ENCODE measurements at places on chromosomes 7 and 10. TPM values are rescaled to one million over a fixed set of nuclear protein-coding genes. Genes with fewer than 3 reads are reported as not detected.

GRCh38 chr7:148395352-148395811, 195.2 kb upstream of the C7orf33 start:
- DNase-seq = no peak

GRCh38 chr7:95905167-95905566, 132.8 kb downstream of the DYNC1I1 start:
- DNase-seq = no peak

- no peak for DNase-seq
These were observed 201.9 kb downstream of the MALRD1 start for GRCh38 chr10:19250546-19250945.

The NMT2 gene
- 19.1 TPM for total RNA-seq

- DNase-seq = no peak
These were observed 11.9 kb downstream of the TMEM120A start for GRCh38 chr7:75982306-75983064.

The PPP3CB gene
- total RNA-seq = 29.3 TPM

DNA sequence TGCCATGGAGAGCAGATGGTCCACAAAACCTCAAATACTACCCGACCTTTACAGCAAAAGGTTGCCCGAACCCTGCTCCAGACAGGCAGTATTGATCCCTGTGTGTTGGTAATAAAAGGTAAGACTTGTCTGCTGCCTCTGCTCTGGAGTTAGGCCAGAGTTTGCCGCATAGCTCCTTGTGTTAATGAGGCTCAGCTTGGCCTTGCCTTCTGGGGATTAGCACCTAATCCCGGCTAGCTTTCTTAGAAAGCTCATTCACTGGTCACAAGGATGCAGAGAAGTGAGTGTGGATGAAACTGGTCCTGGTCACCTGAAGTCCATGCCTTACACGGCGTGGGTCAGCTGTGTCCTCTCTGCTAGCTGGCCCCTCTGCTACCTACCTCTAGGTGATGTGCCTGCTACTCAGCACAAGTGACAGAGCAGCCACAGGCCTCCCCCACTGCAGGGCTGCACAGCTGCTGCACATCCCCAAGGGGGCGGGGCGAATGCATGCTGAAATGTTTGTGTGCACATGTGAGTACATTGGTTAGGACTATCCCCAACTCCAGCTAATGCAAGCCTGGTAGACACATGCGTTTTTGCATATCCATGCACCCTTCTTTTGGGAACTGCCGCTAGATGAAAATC, 31.7 kb upstream of the SYPL1 start:
- no peak for DNase-seq

The FFAR4 gene
- 36.9 TPM for total RNA-seq

DNA sequence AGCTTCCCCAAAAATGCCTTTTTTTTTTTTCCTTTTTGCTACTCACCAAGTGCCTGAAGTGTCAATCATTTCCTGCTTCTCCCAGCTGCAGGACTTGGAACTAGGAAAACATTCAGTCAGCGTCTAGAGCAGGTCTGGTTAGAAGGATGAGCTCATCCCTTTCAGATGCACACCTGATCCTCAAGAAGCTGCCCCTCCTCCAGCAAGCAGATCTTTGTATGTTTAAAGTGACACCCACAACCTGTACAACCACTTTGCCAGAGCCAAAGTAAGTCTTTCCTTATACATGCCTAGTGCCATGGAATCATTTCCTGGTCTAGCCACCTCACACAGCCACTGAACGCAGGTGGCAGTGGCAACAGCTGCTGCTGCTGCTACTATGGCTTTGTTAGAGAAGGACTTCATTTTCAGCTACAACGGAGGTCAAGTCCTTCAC, 10.4 kb upstream of the USP54 start:
- peak; percentile 62 for DNase-seq

All from left colon (tissue), 2 donors.